GOT3 (cell line): ENCODE measurements at places on chromosomes 4 and X.

- DNase-seq = peak; percentile 70
Observed at GRCh38 chrX:18674788-18675735, 3.2 kb upstream of the RS1 start.

DNA sequence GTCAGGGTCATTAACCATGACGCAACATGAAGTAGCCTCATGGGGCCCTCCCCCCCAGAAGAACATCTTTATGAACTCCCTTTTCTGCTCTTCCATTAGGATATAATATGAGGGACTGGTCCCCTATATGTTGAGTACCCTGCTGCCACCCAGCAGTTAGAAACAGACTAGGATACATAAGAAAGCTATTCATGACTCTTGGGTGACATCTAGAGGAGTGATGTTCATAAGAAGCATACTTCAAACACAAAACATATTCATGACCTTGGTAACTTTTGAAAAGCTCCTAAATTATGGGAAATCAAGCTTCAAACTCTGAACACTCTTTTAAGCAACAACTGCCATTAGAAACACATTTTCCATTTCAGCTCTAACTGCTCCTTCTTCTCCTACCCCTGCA is 155.2 kb upstream of the SPIN4 start:
- no peak for DNase-seq

DNA sequence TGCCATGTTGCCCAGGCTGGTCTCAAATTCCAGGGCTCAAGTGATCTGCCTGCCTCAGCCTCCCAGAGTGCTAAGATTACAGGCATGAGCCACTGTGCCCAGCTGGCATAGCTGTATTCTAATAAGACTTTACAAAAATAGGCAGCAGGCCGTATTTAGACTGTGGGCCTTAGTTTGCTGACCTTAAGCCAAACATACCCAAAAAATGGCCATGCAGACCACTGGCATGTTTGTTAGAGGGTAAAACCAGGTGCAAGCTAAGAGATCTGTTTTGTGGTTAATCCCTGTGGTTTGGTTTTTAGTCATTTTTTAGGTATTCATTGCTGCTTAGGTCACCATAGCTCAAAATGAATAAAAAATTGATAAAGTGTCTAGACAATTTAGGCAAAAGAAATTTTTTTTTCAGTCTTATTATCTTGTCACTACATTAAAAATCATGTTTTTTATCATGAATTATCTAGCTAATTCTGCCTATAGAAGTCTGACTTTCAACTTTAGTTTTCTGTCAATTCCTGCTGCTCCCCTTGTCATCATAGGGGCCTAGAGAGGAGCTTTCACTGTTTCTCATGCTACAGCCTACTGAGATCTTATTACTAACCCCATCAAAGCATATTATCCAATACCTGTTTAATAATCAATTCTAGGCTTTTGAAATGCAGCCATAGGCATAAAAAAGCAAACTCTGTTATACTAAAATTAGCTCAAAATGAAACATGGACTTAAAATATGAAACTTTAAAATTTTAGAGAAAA is 7.5 kb upstream of the SPINK2 start:
- DNase-seq = no peak

DNA sequence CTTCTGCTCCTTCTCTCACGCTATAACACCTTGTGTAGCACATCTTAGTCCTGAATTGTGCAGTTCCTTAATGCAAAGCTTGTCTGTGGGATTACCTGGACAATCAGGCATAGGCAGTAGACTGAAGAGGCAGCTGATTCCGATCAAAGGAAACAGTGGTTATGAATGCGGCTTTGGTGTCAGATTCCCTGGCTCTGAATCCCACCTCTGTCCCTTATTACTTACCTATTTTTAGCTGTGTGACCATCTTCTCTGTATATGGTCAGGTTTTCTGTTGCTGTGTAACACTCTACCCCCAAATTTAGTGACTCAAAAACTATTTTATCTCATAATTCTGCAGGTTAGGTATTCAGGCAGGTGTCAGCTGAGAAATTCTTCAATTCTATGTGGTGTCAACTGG is 3.2 kb downstream of the ZBTB49 start:
- no peak for DNase-seq

GRCh38 chr4:139301821-139302611 is at the start of gene NDUFC1:
Gene NDUFC1 (minus strand): TSS chr4:139302477. CDS start chr4:139295798, 6,679 bp downstream.
- DNase-seq = no peak

- DNase-seq = no peak
Observed at GRCh38 chr4:6086846-6087245, 68.6 kb upstream of the C4orf50 start.

DNA sequence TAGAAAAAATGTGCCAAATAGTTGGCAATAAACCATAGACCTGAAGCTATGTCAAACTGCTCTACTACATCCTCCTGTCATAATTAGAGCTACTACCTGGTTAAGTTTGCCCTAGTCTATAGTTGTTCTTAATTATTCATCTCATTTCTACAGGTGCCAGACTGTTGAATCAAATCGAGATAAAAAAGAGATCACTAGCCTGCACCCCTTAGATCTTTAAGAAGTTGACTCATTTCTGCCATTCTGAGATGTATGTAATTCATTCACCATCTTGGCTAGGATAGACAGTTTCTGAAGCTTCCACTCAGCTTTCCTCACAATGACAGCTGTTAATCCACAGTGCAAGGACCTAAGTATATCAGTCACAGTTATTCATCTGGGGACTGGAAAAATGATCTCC is 452.1 kb upstream of the BOD1L1 start:
- no peak for DNase-seq
